Hippocampal formation (tissue), 2 donors: ENCODE measurements at places on chromosomes 7 and 10.

GRCh38 chr7:107854989-107855388 is 36.0 kb upstream of the DLD start:
- no peak for DNase-seq

DNA sequence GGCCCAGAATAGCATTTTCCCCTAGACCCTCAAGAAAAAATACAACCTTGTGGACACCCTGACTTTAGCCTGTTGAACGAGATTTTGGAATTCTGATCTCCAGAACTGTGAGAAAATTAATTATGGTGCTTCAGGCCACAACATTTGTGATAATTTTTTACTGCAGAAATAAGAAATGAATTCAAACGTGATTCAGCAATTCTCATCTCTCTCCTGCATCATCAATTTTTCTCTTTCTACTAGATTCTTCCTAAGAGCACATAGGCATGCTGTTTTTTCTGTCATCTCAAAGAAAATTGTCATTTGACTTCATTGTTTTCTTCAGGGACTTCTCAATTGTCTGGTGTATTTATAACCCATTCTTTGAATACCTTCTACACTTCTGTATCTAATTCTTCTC is 8.9 kb upstream of the AKR1C2 start:
- DNase-seq, result no peak

GRCh38 chr10:4214908-4215307 is 429.9 kb upstream of the KLF6 start:
- DNase-seq, result no peak

- no peak for DNase-seq
These were observed 223.8 kb downstream of the PLXDC2 start for GRCh38 chr10:20040012-20040411.

DNA sequence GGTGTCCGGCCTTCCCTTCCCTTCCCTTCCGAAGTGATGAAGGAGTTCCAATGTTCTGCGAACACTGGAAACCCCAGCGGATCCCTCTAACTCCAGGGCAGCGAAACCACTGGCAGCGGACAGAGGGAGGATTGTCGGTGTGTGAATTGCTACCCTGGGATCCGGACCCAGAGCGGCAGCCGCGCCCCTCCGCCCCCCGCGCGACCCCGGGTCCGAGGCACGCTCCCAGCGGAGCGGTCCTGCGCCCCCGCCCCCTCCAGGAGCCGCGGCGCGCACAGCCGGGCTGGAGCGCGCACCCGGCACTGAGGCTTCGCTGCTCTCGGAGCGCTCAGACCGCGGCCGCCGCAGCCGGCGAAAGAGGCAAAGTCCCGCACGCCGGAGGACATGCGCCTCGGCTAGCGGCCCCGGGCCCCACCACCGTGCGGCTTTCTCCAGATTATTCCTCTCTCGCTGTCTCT is at the start of gene PTPRZ1:
TSS of gene PTPRZ1 (plus strand) at position 331 of the 458 bp plus-strand sequence. CDS start 339 bp downstream, outside the sequence.
- DNase-seq, result peak; percentile 22

DNA sequence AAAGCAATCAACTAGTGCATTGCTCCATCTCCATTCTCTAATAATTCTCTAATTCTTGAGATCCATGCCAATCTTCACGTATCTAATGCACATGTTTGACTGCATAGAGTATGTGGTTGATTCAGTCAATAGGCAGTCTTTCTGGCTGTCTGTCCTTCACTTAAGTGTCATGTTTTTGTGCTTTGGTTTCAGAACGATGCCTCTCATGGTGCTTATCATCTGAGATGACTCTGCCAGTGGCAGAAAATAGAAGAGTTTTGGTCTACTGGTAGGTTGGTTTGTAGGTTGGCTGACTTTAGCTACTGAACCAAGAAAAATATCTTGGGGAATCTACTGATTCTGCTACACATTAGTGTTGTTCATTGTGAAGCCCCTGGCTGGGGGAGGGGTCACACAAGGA is 364.2 kb downstream of the SFMBT2 start:
- no peak for DNase-seq

DNA sequence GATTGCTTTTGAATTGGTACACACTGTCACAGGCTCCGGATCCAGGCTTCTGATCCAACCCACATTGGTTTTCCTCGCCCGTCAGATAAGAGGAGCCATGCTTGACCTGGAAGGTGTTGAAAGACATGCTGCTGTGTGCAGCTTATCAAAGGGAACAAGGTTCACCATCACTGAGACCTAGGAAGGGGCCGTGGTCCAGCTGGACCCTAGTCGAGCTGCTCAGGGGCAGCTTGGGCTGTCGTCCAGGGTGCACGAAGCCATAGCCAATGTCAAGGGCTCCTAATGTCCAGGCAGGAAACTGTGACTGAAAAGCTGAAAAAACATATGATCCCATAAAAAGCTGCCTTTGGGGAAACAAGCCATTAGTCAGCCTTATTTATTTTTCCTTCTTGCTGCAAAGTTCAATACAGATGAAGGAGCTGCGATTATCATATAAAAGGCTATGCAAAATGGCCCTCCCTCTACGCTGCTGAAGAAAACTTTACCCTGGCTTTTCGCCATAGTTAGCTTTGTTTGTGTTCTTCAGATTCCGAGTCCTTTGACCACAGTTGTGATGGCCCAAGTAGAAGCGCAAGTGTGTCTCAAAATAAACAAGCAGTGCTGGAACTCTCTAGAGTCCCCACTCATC is 118.0 kb downstream of the CREB5 start:
- no peak for DNase-seq

DNA sequence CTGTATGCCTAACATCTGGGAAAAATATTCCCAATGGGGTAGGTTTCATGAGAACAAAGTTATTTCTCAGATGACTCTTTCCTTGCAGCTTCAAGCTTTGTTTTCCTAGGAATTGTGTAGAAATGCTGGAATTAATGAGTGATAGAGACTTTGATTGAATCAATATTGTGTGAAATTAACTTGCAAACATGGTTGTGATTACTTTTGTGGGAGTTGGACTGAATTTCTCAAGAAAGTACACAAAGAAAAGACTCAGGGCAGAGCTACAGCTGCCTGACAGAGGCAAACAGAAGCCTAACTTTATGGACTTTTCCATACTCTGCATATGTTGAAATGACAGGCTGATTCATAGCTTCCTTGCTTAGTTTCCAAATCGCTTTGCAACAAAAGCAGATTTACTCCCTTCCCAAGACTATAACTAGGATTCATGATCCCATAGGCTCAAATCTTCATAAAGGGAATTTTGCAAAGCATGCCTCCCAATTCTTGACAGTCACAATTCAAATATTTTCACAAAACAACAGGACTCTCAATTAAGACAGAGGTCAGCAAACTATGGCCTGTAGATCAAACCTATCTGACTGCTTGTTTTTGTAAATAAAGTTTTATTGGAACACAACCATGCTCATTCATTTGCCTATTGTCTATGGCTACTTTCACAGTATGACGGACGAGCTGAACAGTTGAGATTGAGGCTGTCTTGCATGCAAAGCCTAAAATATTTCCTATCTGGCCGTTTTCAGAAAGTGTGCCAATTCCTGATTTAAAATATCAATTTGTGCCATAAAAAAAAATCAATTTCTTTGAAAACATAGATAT is 27.6 kb downstream of the NRP1 start:
- DNase-seq, result no peak

- DNase-seq, result no peak
These were observed 69.5 kb downstream of the ARID5B start for GRCh38 chr10:61971003-61971325.

DNA sequence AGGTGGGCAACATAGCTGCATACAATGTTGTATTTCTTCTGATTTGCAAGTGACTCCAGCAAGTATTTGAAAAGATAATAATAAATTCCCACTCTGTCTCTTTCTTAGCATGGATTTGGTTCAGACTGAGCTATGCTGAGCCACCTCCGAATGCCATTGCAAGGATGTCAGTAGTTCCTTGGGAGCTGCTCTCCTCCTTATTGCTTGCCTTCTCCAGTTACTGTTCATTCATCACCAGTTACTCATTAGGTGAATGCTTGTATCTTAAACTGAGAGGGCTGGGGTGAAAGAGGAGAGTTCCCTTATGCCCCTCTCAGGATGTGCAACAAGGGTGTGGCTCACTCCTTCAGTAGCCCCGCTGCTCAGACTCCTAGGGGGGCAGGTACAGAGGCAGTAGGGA is 78.4 kb upstream of the PRKAR2B start:
- no peak for DNase-seq

GRCh38 chr10:29140991-29141390 is 147.9 kb upstream of the LYZL1 start:
- no peak for DNase-seq

GRCh38 chr7:106659166-106659962 is 1.6 kb downstream of the CCDC71L start:
- DNase-seq, result no peak

DNA sequence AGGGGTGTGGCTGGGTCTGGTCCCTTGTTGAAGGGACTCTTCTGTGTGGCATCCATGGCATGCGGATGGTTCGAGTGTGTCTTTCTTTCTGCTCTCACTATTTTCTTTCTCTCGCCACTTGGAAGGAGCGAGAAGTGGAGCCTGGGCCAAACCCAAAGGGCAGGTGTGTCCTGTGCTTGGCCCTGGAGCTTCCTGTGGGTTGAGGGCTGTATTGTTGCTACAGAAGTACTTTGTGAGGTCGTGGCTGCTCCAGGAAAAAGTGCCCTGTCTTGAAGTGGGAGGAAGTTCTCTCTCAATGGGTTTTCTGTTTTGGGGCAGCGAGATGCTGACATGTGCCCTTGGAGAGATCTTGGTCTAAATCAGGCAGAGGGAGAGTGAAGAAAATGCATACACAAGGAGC is 72.0 kb downstream of the DOCK1 start:
- no peak for DNase-seq

DNA sequence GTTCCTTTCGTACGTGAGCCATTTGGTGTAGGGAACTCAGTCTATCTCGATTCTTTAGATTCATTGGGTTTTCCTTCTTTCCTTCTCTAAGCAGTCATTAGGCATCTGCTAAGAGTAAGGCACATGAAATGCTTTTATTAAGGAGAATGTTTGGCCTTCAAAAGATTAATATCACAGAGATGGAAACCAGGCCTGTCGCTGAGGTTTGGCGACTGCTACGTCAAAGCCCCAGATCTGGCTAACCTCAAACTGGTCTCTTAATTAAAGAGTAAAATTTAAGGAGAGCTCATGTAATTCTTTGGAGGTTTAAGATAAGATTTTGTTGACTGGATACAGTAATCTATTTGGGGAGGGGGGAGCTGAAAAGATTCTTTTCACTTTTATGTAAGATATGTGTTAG is 189.8 kb downstream of the JCAD start:
- no peak for DNase-seq

DNA sequence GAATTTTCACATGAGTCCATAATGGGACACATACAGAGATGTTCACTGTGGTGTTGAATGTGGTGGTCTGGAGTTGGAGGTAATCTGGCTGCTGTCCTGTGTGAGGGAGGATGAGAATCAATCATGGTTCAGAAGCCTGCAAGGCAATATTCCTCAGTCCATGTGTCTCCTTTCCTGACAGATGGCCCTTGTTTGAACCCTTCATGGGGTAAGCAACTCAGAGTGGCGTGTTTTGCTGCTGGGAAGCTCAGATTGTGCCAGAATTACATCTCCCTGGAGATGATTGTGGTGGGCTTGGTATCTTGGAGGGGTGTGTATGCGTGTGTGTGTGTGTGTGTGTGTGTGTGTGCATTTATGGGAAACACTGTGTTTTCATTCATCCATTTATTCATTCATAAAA is 44.5 kb upstream of the COMTD1 start:
- DNase-seq, result no peak

- DNase-seq, result no peak
These were observed 47.2 kb downstream of the DNAJC12 start for GRCh38 chr10:67790534-67791408.

DNA sequence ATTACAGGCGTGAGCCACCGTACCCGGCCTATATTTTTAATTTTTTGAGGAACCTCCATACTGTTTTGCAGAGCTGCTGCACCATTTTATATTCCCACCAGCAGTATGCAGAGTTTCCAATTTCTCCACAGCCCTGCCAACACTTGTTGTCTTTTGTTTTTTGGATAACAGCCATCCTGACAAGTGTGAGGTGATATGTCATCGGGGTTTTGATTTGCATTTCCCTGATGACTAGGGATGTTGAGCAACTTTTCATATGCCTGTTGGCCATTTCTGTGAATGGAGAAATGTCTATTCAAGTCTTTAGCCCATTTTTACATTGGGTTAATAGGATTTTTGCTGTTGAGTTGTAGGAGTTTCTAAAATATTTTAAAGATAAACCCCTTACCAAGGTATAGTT is 22.2 kb downstream of the ENTPD7 start:
- DNase-seq, result no peak

DNA sequence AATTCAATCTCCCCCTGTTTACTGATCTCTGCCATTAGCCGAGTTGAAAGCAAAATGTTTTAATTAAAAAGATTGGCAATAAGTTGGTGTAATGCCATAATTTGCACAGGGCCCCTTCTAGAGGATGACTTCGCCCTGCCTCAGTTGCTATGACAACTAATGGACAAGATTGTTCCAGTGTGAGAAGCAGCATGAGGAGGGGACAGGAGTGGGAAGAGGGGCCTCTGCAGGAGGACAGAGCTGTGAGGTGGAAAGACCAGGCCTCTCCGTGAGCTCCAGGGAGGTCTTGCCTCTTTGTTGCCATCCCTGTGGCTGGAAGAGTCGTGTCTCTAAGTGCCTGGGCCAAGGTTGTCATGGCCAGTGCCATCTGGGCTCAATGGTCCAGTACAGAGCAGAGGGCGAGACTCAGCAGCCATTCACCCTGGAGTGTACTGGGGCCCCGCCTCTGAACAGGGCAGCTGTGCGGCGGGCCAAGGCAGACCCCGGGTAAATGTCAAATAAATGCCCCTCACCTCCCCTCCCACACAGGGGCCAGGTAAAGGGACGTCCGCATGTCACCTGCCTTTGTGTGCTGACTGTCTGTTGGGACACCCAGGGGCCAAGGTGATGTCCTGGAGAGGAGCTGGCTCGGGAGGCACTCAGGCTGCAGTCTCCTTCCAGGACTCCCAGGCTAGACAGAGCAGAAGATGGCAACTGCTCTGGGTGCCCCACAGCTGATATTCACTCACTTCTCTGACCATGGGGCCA is 97.0 kb upstream of the RET start:
- no peak for DNase-seq

GRCh38 chr7:6447581-6448199 is at the start of gene DAGLB:
Gene DAGLB (minus strand): TSS chr7:6447954. CDS start chr7:6447842, 112 bp downstream.
- DNase-seq, result peak; percentile 80

DNA sequence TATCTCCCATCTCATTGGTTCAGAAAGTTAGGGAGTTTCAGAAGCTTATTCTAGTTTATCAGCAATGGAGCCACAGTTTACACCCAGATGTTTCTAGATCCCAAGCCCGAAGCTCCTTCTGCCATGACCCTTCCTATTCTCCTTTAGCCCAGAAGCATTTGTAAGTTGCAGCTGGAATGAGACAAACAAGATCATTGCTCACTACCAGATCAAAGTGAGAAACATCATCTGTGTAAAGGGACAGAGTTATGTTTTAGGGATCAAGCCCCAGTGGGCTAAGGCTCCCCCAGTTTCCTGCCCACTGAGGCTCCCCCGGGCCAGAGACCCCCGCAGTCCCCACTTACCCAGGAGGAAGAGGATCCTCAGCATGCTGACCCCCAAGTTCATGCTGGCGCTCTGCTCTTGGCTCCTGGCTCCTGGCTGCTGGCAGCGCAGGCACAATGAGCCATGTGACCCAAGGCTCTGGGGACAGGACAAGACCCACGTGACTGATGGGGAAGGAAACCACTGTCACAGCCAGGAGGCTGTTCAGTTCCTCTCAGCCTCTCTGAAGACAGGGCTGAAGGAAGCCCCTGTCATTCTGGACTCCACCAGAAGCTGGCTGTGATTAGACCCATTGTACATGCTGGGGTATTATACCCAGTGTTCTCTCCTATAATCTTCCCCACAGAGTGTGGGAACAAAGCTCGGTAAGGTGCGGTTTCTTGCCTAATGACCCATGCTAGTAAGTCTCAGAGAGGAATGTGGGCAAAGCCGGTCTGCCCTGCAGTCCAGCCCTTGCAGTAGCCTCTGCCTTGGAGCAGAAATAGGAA is at the start of gene TMEM273:
TSS of gene TMEM273 (minus strand) at position 442 of the 812 bp plus-strand sequence. CDS start at position 387, 55 bp downstream.
- DNase-seq, result peak; percentile 86
